ENCODE measurements at places on chromosomes 2 and 18.

DNA sequence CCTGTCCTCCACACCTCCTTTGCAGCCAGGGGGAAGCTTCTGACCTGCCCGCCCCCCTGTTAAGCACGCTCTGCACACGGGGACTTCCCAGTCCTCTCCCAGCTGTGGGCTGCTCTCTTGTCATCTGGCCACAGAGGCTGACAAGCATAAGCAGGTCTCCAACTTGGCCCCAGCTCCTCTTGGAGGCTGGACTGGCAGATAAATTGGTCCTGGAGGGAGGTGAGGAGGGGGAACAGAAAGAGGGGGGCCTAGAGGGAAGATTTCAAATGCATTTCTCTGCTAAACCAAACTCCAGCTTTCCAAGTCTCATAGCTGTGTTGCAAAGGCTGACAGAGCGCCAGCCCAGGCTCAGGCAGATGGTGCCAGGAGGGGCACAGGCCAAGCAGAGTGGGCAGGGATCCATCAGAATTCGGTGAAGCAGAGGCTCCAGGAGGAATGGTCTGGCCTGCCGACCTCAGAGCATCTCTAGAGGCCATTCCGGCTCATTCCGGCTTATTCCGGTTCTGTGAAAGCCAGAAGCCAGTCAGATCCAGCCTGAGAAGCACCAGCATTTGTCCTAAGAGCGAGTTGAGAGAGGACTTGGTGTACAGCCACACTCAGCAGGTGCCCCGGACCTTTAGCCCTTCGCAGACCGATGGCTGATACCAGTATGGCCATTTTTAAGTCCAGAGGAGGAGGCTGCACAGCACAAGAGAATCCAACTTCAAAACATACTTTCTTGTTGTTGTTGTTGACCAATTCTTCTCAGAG lies 508.9 kb upstream of the MYT1L start:
- DNase-seq: peak; percentile 84

GRCh38 chr2:206257350-206257749 lies 17.1 kb upstream of the ZDBF2 start:
- DNase-seq: no peak

GRCh38 chr2:230319211-230319862 lies 7.7 kb upstream of the SP140L start:
- no peak for DNase-seq

DNA sequence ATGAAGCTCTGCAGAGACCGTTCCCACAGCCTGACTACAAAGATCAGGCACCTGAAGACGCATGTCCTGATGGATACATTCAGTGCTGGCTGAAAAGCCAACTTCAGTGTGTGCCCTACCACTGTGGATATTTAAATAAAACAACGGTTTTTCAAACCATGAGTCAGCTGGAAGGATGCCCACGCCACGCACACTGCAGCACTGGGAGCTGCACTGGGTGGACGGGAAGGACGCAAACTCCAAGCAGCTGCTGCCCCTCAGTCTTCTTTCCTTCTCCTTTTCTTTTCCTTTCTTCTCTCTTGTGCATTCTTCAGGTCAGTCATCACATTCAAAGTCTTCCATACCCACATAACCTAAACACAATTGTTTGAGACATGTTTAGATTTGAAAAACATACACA lies 7.9 kb downstream of the TMEM18 start:
- DNase-seq: no peak

- DNase-seq: no peak
Measured at GRCh38 chr2:237529452-237530402, 36.6 kb upstream of the PRLH start.

DNA sequence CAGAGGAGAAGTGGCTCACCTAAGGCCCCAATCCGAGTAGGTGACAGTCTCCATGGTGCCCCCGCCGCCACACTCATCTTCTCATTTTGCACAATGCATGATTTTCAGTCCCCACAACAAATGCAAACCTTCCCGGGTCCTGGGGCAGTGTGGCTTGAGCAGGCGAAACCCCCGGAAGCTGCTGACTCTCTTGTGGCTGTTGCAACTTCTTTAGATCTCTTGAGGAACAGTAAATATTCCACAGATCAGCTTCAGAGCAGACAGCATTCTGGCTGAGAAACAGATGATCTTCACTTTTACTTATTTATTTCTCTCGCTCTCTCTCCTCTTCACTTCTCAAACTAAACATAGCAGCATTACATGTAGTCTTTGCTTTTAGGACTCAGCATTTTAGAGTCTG lies 51.9 kb downstream of the ASAP2 start:
- no peak for DNase-seq

DNA sequence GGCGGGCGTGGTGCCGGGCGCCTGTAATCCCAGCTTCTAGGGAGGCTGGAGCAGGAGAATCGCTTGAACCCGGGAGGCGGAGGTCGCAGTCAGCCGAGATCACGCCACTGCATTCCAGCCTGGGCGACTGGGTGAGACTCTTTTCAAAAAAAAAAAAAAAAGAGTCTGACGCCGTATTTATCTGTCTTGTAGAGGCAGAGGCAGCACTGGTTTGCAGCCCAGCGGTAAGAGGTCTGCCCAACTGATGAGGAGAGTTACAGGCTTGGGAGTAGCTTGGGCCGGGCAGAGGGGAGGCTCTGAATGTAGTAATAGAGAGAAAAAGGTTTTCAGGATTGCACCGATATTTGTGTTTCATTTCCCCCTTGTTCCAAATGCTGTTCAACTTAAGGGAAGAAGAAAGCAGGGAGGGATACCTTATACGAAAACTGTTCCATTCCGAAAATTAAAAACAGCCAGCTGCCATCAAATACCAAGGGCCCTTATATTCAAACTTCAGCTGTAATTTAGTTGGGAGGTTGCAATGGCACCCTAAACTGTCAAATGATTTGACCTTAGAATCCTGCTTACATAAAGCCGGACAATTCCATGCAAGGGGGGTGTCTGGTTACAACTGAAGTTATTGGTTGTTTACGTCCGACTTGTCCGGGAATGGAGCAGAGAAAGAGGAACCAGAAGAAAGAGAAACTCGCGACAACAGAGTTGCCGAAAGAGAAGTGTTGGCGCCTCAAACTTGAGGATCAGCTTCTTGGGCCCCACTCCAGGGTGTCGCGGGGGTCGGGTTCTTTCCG lies 9.2 kb upstream of the SP9 start:
- no peak for DNase-seq

- no peak for DNase-seq
Measured at GRCh38 chr2:74746480-74746879, 87.4 kb upstream of the HK2 start.

GRCh38 chr2:217729421-217730053 lies 273.3 kb downstream of the TNS1 start:
- no peak for DNase-seq

All from NCI-H1694 treated with DMSO at 0.1 percent for 48 hours (cell line).